Fibroblast of pulmonary artery (primary cell): ENCODE measurements at places on chromosomes 3 and 15.

- no peak for DNase-seq
These were observed 100.1 kb upstream of the SMAD3 start for GRCh38 chr15:66965201-66965900.

- no peak for DNase-seq
These were observed 875.4 kb downstream of the ROBO2 start for GRCh38 chr3:77915336-77915735.

DNA sequence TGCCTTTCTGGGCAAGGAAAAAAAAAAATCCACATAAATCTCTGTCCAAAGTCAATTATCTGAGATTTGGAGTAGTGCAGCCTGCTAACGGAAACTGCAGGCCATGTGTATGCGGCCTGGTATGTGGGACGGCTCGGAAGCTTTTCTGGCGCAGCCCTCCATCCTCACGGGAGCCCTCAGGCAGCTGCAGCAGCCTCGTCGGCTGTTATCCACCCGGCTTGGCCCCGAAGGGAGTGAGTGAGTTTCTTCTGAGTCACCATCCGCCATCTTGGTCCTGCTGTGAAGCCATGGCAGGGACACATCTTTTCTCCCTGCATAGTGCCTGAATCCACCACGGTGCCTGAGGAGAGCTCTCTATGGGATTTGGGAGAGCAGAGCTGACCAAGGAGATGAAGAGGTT is 62.8 kb downstream of the POLR2M start:
- peak; percentile 86 for DNase-seq

DNA sequence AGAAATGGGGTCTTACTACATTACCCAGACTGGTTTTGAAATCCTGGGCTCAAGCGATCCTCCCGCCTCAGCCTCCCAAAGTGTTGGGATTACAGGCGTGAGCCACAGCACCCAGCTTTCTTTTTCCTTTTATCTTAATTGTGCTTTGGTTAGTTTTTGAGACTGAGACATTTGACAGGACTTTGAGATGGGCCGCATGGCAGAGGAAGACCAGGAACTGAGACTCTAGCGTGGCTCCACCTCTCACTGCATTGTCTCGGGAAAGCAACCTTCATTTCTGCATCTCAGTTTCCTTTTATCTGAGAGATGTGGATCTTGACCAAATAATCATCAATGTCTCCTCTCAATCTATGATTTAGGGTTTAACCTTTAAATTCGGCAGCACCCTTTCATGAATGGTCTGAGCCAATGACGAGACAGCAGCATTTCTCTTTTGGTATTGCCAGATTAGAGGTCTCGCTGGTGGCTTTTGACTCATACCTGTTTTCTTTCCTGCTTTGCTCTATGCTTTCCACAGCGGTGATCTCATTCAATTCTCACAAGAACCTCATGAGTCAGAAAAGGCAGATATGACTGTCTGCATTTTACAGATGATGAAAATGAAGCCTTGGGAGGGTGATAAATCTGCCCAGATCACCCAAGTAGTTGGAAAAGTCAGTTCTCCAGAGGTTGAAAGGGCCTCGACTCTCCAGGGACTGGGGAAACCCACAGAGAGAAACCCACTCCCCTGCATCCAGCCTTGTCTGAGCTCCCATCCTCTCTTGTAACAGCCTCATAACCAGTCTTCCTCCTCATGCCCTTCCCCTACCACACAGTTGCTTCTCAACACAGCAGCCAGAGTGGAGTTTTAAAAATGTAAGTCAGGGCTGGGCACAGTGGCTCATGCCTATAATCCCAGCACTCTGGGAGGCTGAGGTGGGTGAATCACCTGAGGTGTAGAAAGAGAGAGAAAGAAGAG is 84.8 kb upstream of the FOXB1 start:
- peak; percentile 64 for DNase-seq

DNA sequence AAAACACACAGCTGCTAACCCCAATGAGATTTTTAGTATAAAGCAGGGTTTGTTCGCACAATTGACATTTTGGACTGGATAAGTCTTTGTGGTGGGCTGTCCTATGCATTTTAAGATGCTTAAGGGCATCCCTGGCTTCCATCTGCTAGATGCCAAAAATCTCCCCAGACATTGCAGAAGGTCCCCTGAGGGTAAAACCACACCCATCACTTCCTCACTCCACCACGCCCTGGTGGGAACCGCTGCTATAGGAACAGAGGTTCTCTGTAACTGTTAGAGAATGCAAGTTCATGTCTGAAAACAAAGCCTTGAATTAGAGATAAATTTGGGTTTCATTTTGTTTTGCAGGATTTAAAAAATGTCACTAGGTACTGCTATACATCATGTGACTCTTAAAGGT is 67.7 kb downstream of the ARHGEF26 start:
- no peak for DNase-seq

DNA sequence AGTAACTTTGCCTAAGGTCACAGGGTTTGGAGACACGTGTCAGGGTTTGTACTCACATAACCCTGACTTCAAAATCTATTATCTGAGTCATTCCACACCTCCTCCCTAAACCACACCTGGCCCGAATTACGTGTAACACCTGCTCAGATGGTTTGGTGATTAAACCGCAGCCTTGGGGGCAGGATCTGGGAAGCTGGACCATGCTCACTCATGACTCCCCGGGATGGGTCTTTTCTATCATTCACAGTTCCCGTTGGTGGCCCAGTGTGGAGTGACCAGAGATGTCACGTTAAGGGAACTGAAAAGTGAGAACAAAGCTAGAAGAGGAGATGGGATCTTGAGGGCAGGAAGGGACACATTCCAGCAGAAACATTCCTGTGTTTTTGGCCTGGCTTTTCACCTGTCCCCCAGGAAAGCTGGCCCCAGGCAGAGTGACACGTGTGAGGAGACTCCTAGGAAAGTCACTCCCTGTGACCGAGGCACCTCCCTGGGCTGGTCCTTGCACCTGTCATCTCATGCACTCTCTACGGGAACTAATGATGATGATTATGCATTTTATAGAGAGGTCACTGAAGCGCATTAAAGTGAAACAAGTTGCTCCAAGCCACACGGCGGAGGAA is 75.4 kb upstream of the POMGNT2 start:
- no peak for DNase-seq

DNA sequence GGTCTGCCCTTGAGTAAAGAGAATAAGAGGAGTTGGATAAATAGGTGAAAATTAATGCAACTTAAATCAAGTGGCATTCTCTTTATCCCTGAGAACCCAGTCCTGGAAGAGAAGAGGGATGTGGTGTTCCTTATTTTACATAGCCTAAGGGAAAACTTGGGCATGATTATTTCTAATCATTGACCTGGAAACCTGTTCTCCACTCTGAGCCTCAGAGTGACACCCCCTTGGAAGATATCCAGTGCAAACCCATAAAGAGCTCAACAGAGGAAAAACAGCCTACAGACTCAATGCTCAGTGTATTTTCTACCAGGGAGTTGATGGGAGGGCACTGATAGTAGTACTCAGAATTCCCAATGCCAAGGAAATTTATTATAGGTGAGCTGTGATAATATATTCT is 22.0 kb downstream of the SLC15A2 start:
- DNase-seq, result no peak

- no peak for DNase-seq
These were observed 32.5 kb downstream of the ACAD9 start for GRCh38 chr3:128911911-128912310.

DNA sequence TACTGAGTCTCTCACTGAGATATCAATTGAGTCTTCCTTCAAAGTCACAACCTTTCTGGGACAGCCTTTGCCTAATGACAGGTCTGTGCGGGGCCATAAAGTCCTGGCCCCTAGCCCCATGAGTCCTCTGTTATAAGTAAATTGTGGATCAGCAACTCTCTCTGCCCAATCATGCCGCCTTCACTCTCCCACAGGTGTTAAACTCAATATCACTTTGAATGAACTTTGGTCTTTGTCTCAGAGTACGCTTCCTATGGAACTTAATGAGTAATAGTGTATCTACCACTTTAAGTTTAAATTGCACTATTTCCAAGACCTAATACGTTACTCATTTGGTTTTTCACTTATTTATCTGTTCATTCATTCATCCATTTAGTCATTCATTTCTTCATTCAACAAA is 826.4 kb downstream of the TUSC7 start:
- no peak for DNase-seq

DNA sequence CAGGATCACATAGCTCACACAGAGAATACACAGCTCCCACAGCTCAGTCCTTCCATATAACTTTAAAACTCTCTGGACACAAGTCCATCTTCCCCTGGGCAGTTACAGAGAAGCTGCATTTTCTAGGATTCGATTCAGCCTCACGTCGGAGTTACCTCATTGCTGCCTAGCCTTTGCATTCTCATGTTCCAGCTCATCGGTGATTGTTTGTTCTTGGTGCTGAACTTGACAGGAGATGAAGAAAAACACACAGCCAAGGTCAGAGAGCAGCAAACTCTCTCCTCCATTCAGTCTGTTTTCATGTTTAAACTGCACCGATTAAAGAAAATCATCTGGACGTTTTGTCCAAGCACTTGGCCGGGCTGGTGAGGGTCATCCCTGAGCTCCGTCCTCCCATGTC is 375.5 kb upstream of the CFAP20DC start:
- DNase-seq, result peak; percentile 64

DNA sequence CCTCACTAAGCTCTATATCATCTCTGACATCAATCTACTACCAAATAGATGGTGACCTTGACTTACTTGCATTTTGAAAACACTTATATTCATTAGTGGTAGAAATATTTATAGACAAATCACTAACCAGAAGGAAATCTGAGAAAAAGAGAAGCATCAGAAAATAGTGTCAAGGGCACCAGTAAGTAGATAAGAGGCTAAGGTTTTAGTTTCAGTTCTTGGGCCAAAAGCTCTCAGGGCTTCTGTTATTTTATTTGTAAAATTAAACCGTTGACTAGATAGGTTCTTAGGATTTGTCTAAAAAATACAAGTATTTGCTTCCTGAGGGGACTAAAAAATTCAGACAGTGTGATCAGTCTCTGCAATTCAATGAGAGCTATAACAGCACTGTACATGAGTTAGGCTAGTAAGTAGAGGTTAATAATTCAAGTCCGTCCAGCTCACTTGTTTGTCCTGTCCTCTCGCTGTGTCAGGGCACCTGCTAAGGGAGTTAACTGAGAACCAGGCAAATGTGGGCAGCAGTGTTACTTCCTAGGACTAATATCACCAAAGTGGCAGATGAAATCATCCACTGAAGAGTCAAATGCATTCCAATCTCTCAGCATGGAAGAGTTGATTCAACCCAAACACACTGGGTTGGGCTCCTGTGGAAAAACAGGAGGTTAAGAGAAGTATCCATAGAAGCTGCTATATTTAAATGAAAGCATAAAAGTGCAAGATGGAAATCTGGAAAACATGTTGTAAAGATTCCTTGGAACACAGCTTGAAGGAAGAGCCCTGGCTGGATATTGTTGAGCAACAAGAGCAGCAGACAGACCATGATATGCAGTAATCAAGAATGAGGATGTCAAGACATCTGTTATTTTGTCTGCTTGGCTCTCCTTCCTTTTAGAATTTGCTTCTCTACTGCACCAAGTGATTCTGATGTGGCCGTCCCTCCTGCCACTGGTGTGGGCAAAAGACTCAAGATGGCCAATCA is 134.9 kb upstream of the ZBTB20 start:
- DNase-seq, result no peak

- no peak for DNase-seq
These were observed 29.9 kb upstream of the GRIP2 start for GRCh38 chr3:14570089-14570488.

GRCh38 chr3:112643621-112644240 is 2.8 kb upstream of the CCDC80 start:
- DNase-seq, result no peak

DNA sequence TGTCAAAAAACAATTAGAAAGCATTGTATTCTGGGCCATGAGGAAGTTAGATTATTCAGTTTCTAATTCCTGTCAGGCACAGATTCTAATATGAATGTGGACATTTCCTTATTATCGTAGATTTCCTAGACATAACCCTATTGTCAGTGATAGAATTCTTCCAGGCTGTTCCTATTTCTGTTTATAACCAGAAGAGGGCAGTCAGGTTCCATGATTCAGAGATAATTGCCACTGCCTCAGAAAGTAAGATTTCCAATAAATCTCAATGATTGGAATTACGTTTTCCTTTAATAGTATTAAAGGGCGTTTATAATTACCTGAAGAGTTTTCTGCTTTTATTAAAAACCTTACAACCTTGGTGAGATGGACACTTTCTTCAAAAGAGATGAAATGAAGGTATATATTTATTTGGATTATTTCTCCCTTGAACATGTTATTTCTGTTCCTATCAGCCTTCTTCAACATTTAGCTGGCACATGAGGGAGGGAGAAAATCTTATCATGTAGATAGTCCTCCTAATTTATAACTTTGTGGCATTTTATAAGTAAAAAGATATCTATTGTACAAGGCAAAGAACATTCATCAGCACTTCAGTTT is 439.2 kb downstream of the MCTP2 start:
- DNase-seq, result peak; percentile 67

- DNase-seq, result no peak
These were observed 12.1 kb upstream of the CPB1 start for GRCh38 chr3:148815316-148816110.

- peak; percentile 81 for DNase-seq
These were observed 80.3 kb upstream of the PRTG start for GRCh38 chr15:55823191-55823670.

GRCh38 chr3:15345608-15346137 is 13.3 kb upstream of the SH3BP5 start:
- no peak for DNase-seq

- no peak for DNase-seq
These were observed 101.9 kb upstream of the THBS1 start for GRCh38 chr15:39478996-39479395.

- no peak for DNase-seq
These were observed 894.9 kb downstream of the DIPK2A start for GRCh38 chr3:144866476-144866875.

DNA sequence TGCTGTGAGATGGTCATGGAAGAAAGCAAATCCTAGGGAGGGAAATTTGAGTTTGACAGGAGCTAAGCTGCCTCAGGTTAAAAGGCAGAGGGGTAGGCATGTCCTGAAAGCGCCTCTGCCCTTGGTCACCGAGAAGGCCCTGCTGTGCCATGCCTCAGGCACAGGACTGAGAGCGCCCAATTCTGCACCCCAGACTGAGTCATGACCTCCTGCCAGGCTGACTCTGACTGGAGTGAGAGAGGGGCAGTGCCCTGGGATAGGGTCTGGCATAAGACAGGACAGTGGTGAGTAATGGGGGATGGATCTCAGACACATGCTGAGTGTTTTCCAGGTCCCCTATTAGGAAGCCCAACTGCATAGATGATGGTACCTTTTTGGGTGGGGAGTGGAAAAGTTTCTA is 44.4 kb downstream of the EPHB1 start:
- DNase-seq, result no peak

- DNase-seq, result no peak
These were observed 64.0 kb downstream of the SHQ1 start for GRCh38 chr3:72784226-72784625.

GRCh38 chr3:103006526-103007183 is 571.8 kb downstream of the ZPLD1 start:
- no peak for DNase-seq
